CD4-positive, alpha-beta memory T cell (primary cell): ENCODE measurements at places on chromosomes 12 and 14. TPM values are rescaled to one million over a fixed set of nuclear protein-coding genes. Genes with fewer than 3 reads are reported as not detected.

C14orf39 gene
- polyA plus RNA-seq = not detected

DNA sequence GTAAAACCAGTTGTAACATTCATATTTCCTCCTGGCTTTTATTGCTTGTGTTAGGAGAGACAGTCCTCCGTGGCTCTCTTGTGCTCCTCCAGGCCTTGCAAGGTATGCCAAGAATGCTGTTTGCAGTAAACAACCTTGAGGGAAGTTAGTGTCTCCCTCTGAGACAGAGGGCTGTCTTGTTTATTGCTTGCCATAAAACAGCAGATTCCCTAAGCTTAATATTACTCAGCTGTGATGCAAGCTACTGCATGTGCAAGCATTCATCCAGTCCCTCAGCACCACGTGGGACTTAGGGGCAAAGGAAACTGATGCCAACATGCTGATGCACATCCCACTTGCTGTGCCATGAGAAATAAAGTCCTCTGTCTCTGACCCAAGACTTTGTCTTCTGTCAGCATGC, 6.6 kb downstream of the POMT2 start:
- no peak overlapping the region for H3K27ac ChIP-seq
- no peaks in the 10 kb centered on the region for H3K27me3 ChIP-seq
- no peaks in the 10 kb centered on the region for H3K36me3 ChIP-seq
- H3K4me3 ChIP-seq = no peak overlapping the region
- no peaks in the 10 kb centered on the region for H3K4me1 ChIP-seq

- no peaks in the 10 kb centered on the region for H3K36me3 ChIP-seq
- peak overlapping the region; percentile 27 for H3K27ac ChIP-seq
- peaks cover 53% of the 10 kb centered on the region for H3K4me1 ChIP-seq
Observed at GRCh38 chr12:123120452-123121166, 30.3 kb downstream of the PITPNM2 start.

GLT1D1 gene
- not detected for polyA plus RNA-seq

DNA sequence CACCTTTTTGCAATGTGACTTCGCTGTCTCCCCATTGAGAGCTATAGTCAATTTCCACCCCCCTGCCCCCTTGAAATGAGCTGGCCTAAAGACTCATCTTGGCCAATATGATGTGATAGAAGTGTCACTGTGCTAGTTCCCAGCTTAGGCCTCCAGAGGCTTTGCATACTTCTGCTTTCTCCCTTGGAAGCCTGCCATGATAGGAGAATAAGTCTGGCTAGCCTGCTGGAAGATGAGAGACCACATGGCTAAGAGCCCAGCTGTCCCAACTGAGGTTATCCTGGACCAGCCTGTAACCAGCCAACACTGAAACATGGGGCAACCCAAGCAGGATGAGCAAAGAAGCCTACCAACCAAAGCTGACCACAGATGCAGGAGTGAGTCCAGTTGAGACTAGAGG, 196.9 kb downstream of the GRIN2B start:
- DNase-seq = no peak
- no peaks in the 10 kb centered on the region for H3K27me3 ChIP-seq
- no peak overlapping the region for H3K4me3 ChIP-seq
- H3K36me3 ChIP-seq = no peaks in the 10 kb centered on the region

- peaks cover 13% of the 10 kb centered on the region for H3K4me1 ChIP-seq
- no peak for DNase-seq
- H3K4me3 ChIP-seq = no peak overlapping the region
- H3K27ac ChIP-seq = no peak overlapping the region
- H3K27me3 ChIP-seq = no peaks in the 10 kb centered on the region
Observed at GRCh38 chr12:67598598-67598997, 49.9 kb upstream of the DYRK2 start.

GRCh38 chr14:105006831-105007592, 13.9 kb downstream of the CDCA4 start:
- H3K4me3 ChIP-seq = no peak overlapping the region
- H3K36me3 ChIP-seq = peaks cover 36% of the 10 kb centered on the region
- no peak overlapping the region for H3K27ac ChIP-seq
- no peak for DNase-seq
- no peaks in the 10 kb centered on the region for H3K27me3 ChIP-seq
- no peaks in the 10 kb centered on the region for H3K4me1 ChIP-seq
